Stimulated activated CD8-positive, alpha-beta memory T cell treated with anti-CD3 and anti-CD28 coated beads, Interleukin-7, amount 100 ng/mL, for 4 hours (primary cell): ENCODE measurements at places on chromosomes 16 and 17.

DNA sequence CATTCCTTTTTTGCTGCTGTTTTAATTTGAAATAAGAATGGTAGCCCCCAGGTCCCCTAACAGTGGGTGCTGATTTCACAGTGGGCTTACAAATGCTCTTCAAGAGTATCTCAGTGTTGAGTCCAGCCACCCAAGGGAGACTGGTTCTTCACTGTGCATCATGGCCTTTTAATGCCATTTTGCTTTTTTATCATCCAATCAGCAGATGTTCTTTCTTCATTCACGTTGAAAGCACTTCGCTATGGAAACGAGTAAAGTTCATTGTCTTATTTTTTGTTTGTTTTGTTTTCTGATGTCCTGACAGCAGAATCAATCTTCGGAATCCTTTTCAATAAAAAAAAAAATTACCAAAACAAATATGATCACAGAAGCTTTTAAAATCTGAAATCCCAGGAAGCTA, 429.0 kb downstream of the MAF start:
- no peak for DNase-seq

DNA sequence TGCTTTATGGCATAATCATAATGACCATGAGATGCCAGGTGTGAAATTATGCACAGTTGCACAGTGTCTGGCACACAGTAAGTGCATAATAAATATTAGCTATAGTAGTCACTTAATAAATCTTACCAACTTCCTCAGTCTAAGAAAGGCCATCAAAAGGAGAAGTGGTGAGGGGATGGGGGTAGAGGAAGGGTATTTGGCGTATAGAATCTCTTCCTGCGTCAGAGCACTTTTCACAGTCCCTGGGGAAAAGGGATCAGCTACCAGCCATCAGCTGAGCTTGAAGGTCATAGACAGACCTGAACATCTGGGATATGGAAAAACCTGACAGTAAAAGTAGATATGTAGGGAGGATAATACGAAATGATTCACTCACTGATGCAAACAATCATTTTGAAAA, 5.8 kb downstream of the CRHR1 start:
- no peak for DNase-seq

DNA sequence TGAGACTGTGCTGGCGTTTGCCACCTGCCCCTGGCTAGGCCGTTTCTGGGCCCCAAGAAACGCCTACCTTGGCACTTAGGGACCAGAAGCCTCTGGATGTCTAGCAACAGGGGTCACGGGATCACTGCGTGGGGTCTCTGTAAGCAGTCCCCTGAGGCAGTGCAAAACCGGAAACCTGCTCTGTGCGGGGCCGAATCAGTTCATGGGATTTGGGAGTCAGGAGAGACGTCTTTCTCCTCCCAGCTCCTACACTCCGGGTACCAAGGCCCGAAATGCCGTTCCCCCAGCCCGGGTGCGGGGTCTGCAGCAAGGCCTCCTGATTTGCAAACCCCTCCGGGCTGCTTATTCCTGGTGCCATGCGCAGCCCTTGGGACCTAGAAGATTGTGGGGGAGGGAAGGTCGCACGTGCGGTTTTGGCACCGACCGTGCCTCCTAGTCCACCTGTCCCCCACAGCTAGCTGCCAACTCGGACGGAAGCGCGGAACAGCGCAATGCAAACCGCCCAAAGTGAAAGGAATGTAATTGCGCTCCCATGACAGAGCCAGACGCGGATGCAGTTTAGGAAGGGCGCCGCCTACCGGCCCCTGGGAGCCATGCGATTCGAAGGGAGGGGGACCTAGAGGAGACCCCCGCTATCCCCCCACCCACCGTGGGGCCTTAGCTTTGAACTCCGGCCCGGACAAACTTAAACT, 6.5 kb downstream of the IRX5 start:
- no peak for DNase-seq

DNA sequence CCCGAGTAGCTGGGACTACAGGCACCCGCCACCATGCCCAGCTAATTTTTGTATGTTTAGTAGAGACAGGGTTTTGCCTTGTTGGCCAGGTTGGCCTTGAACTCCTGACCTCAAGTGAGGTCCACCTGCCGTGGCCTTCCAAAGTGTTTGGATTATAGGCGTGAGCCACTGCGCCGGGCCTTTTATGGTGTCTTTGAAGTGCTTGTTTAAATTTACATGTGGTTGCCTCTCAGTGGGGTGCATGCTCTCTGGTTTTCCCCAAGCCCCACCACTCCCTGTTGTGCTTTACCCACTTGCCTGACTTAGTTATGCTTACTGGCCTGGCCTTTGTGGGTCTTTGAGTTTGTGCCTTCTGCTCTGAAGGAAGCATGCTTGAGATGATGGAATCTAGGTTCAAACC, 132.0 kb downstream of the PRKCB start:
- no peak for DNase-seq

DNA sequence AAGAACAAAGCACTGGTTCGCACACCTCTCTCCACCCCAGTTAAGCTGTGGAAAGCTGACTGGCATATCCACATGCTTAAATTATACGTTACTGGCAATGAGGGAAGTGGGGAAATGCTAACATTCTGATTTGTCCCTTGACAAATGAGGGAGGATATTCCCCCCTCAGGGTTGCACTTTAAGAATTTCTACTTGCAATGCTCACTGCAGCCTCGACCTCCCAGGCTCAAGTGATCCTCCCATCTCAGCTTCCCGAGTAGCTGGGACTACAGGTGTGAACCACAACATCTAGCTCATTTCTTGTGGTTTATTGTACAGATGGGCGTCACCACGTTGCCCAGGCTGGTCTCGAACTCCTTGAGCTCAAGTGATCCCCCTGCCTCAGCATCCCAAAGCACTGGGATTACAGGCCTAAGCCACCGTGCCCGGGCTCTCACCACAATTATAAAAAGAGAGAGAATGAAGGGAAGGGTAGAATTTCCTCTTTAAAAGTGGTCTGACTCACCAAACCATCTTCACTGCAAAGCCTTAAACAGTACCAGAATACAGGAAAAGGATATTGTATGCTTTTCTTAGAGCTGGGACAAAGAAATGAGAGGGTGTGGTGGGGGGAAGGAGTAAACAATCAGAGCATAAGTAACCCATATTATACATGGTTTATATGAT, 38.9 kb downstream of the KANSL1 start:
- DNase-seq: no peak

DNA sequence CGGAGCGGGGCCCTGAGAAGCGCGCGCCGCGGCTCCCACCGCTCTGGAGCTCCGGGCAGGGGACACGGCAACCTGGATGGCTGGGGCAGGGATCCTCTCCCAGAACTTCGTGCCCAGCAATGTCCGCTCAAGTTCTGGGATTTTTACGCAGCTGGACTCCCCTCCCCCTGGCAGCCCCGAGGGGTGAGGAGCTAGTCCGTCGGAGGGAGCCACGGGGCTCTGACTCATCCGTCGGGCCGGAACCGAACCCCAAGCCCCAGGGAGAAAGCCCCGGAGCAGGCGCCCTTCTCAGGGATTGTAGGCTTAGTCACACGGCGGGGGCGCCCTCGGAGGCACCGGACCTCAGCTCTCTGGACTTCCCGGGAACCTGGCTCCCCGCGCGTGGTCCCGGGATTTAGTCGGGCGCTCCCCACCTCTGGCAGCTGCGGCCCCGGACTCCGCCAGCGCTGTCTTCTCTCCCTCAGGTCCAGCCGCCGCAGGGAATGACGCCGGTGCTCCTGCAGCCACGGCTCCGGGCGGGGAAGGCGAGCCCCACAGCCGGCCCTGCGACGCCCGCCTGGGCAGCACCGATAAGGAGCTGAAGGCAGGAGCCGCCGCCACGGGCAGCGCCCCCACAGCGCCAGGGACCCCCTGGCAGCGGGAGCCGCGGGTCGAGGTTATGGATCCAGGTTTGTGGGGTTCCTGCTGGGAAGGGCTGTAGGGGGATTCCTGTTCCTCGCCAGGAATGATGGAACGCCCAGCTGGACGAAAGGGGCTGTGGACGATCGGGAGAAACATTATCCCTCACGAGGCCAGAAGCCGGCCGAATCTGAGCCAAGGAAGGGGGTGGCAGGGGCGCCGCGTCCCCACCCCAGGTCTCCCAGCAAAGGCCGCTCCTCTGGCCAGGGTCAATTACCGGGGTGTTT, 830 bp downstream of the SPHK1 start:
- no peak for DNase-seq

DNA sequence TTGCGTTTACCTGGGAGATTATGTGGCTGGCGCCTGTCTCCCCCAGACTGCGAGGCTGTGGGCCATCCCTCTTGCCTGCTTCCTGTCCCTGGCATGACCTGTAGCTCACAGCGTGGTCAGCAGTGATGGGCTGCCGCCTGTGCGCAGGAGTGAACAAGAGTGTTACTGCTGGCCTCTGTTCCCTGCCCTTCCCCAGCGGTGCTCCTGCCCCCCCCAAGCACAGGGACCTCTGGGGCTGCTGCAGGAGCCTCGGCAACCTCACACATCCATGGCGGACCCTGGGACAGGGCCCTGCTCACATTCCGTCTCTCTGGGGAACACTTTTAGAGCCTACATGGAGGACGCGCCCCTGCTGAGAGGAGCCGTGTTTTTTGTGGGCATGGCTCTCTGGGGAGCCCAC, 10.6 kb downstream of the TSC2 start:
- no peak for DNase-seq

GRCh38 chr17:21001111-21001812, 41.5 kb downstream of the USP22 start:
- no peak for DNase-seq

GRCh38 chr16:79632289-79632688, 31.8 kb upstream of the MAF start:
- no peak for DNase-seq
